ENCODE measurements at places on chromosomes 5 and 9. TPM values are rescaled to one million over a fixed set of nuclear protein-coding genes. Genes with fewer than 3 reads are reported as not detected.

GRCh38 chr5:149022200-149022599 lies 40.7 kb downstream of the SH3TC2 start:
- DNase-seq: no peak

DNA sequence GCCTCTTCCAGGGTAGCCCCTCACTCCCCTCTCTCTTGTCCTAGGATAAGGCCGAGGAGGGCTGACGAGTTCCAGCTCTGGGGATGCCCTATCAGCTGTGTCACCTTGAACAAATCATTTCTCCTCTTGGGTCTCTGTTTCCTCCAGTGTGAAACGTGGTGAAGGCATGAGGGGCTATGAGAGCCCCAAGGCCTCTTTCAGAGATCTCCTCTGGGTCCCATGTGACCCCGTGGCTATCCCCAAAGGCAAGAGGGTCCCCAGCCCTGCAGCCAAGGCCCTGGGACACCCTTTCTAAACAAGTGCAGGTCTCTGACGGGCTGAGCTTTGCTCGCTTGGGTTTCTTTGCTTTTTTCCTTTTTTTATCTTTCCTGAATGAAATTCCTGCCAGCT lies 25.5 kb upstream of the SPTLC1 start:
- DNase-seq: no peak

GRCh38 chr5:58497921-58498320 lies 6.7 kb downstream of the GAPT start:
- DNase-seq: no peak

DNA sequence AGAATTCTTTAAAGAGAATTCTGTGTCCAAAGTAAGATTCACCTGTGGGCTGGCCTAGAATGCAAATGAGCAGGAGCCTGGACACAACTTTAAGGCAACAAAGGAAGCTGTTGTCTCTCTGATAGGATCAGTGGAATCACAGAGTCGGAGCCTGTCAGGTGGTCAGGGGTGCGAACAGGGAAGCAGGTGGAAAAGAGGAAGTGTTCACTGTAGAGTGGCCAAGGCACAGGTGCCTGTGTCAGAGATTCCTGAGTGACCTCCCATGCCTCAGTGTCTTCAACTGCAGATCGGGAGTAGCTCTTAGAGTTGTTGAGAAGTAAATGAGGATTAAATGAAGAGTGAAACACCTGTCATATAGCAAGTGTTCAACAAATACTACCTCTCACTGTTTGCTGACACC lies 48.8 kb downstream of the ZNF366 start:
- DNase-seq: no peak

Gene RNF180
- not detected for total RNA-seq

Gene ZBED3
- total RNA-seq: 0.49 TPM

Data from activated T-helper 1 cell treated with anti-CD3 and anti-CD28 coated beads, Interleukin-12 subunit alpha, Interleukin-12 subunit beta, Interleukin-2, Interleukin-4 antibody, amounts not matched to agents 30 ng/mL and 10 ng/mL and 1 ng/mL, durations not matched to agents 14 hours and 24 hours and 36 hours (primary cell).